Motor neuron (in vitro differentiated cells): ENCODE measurements at places on chromosomes 16 and 17. TPM values are rescaled to one million over a fixed set of nuclear protein-coding genes. Genes with fewer than 3 reads are reported as not detected.

CDH8 gene
- 31.7 and 33.2 TPM in 2 replicates for total RNA-seq

PRSS21 gene
- 0.63 and 1.5 TPM in 2 replicates for total RNA-seq

TNFRSF13B gene
- total RNA-seq: 0.09 and 0.21 TPM in 2 replicates

TLCD1 gene
- total RNA-seq: 38.3 and 47.7 TPM in 2 replicates

TM4SF5 gene
- total RNA-seq: not detected in 2 replicates

SMIM36 gene
- total RNA-seq: 0.18 and 0.21 TPM in 2 replicates

CD300C gene
- total RNA-seq: 0.09 and 0.13 TPM in 2 replicates

UBFD1 gene
- total RNA-seq: 71.3 and 78.5 TPM in 2 replicates

ZDHHC1 gene
- 3.4 and 3.6 TPM in 2 replicates for total RNA-seq

SLC16A13 gene
- 2.4 and 5.2 TPM in 2 replicates for total RNA-seq

FAM171A2 gene
- 20.4 and 21.9 TPM in 2 replicates for total RNA-seq

SSTR5 gene
- not detected in 2 replicates for total RNA-seq

KRT32 gene
- 0.05 TPM in 1 of 2 replicates, not detected in the other for total RNA-seq

OTOA gene
- total RNA-seq: 0.14 and 0.22 TPM in 2 replicates

CCL8 gene
- total RNA-seq: not detected in 2 replicates

MYLK3 gene
- total RNA-seq: 0.64 and 0.78 TPM in 2 replicates

GEMIN4 gene
- 16.9 and 17.4 TPM in 2 replicates for total RNA-seq

HEATR9 gene
- total RNA-seq: 0.10 and 0.11 TPM in 2 replicates

CRHR1 gene
- 1.6 and 2.7 TPM in 2 replicates for total RNA-seq

RUNDC1 gene
- total RNA-seq: 13.9 and 16.7 TPM in 2 replicates

TANGO6 gene
- total RNA-seq: 5.8 and 6.4 TPM in 2 replicates

OR2C1 gene
- 0.20 TPM in 1 of 2 replicates, not detected in the other for total RNA-seq

KRTAP9-6 gene
- total RNA-seq: 0.19 TPM in 1 of 2 replicates, not detected in the other

SYT17 gene
- 3.5 and 4.2 TPM in 2 replicates for total RNA-seq

CLEC18B gene
- 3.2 and 4.6 TPM in 2 replicates for total RNA-seq

CHST4 gene
- total RNA-seq: 0.13 and 0.18 TPM in 2 replicates

COX4I1 gene
- total RNA-seq: 507 and 538 TPM in 2 replicates

GFAP gene
- total RNA-seq: 0.83 and 1.8 TPM in 2 replicates

NPIPB6 gene
- 0.59 TPM in 1 of 2 replicates, not detected in the other for total RNA-seq

CYB5D1 gene
- 9.8 and 15.7 TPM in 2 replicates for total RNA-seq

SP6 gene
- 0.13 and 0.18 TPM in 2 replicates for total RNA-seq

ZNF750 gene
- 2.5 and 2.9 TPM in 2 replicates for total RNA-seq

MRTFB gene
- total RNA-seq: 32.2 and 32.6 TPM in 2 replicates

PHF23 gene
- 40.9 and 48.8 TPM in 2 replicates for total RNA-seq

OMG gene
- 1.1 and 1.2 TPM in 2 replicates for total RNA-seq

EXOSC6 gene
- total RNA-seq: 19.0 and 20.9 TPM in 2 replicates

KRTAP4-5 gene
- not detected in 2 replicates for total RNA-seq

MYCBPAP gene
- total RNA-seq: 0.71 and 1.0 TPM in 2 replicates

CLEC3A gene
- not detected in 2 replicates for total RNA-seq

ABCC3 gene
- 0.27 and 1.4 TPM in 2 replicates for total RNA-seq

NAGS gene
- 1.3 and 1.8 TPM in 2 replicates for total RNA-seq

EXOC7 gene
- total RNA-seq: 57.7 and 57.9 TPM in 2 replicates

ELAC2 gene
- total RNA-seq: 38.6 and 38.8 TPM in 2 replicates
